NCI-H2171 (cell line): ENCODE measurements at places on chromosomes 11 and 22.

- no peak for DNase-seq
These were observed 32.4 kb downstream of the GALNT18 start for GRCh38 chr11:11589437-11589836.

GRCh38 chr11:31607914-31608313, 98.3 kb downstream of the ELP4 start:
- no peak for DNase-seq

- no peak for DNase-seq
These were observed 36.1 kb downstream of the RRP8 start for GRCh38 chr11:6567371-6567745.

DNA sequence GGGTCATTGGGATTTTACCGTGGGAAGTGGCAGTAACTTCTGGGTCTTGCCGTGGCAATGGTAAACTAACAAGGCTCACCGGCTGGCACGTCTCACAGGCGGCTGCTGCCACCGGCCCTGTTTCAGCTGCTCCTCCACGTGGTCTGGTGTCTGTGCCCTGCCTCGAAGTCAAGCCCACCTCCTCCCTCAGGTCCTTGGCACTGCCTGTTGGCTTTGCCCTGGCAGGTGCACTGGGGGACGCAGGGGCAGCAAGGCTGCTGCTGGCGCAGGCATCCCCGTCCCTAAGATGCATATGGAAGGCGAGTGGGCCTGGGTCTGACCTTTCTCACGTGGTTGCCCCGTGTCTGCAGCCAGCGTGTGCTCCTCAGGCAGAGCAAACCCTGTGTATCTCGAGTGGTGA, 783.6 kb downstream of the BRD1 start:
- DNase-seq, result no peak

DNA sequence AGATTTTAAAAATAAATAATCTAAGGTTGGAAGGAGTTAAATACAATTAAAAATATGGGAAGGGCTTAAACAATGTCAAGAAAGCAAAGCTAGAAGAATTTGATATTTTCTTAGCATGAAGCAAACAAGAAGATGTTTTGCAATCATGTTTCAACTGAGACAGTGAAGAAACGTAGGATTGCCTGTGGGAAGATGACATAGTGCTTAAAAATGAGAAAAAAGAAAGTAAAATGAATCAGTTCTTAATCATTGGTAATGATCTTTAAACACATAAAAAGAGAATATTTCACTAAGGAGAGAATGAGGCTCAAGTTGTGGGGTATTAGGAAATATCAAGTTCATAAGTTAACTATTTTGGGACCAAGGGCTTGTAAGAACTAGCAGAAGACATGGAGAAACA, 855.0 kb downstream of the METTL15 start:
- no peak for DNase-seq

GRCh38 chr11:18578975-18579598, 9.4 kb downstream of the UEVLD start:
- no peak for DNase-seq

DNA sequence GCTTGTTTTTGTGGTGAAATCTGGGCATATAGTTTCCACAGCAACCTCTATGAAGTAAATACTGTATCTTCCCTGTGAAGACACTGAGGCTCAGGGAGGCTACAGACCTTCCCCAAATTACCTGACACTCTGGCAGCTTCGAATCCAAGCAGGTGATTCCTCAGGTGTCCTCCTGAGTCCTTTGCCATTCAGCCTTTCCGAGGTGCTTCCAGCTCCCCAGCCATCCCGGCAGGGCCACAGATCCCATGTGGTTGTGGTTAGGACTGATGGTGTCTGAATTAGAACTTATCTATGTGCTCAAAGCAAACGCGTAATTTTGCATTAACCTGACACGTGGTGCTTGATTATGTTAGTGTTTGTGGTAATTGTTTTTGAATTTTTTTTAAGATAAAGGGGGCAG, 785.6 kb downstream of the BRD1 start:
- no peak for DNase-seq

DNA sequence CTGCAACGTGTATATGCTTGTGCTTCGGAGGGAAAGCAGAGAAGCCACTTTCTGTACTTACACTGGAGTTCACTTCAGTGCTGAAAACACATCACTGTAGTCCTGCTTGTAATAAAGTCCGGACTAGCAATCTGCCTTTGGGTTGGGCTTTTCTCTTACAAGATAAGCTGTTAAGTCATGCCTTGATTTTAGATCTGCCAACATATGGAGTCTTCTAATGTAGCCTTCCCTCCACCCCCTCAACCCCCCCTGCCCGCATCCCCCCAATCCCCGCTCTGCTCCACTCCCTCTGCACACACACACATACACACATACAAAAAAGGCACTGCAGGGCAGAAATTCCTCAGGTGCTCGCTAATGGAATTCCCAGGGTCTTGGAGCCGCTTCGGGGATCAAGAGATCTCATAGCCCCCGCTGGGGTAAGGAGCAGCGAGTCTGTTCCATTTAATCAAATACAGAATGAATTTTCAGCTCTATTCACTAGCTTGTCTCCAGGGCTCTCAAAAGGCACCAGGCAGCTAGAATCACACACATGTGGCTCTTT, 3.4 kb downstream of the CDON start:
- DNase-seq, result no peak

- no peak for DNase-seq
These were observed 589.8 kb downstream of the ETS1 start for GRCh38 chr11:127997594-127997993.

- no peak for DNase-seq
These were observed 61.9 kb downstream of the MTNR1B start for GRCh38 chr11:93031386-93031785.

DNA sequence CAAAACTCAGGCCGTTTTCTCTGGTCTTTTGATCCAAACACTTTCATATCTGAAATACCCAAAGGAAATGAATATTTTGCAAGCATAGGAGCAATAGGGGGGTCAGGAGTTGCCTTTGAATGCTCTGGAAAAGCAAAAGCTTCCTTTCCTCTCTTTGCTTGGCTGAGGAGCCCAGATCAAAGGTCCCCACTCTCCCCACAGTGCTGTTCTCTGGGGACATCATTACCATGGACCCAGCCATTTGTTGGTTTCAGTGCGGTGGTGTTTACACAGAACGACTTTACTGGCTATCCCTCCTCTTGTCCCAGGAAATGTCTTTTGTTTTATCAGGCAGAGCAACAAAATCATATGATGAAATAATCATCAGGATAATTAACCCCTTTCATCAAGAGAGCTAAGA, 1089.1 kb downstream of the TBC1D22A start:
- DNase-seq, result no peak
